SK-N-SH (cell line): ENCODE measurements at places on chromosomes 12 and 14.

- H3K27ac ChIP-seq, result no peak overlapping the region
- H3K27me3 ChIP-seq, result no peaks in the 10 kb centered on the region
- H3K4me1 ChIP-seq, result no peaks in the 10 kb centered on the region; the same call in 1 of the 2 replicates
- DNase-seq, result no peak
- no peak overlapping the region for H3K4me3 ChIP-seq
Measured at GRCh38 chr12:82510386-82510785, 152.1 kb downstream of the METTL25 start.

GRCh38 chr12:27394676-27395075, 51.9 kb upstream of the SMCO2 start:
- no peaks in the 10 kb centered on the region for H3K27me3 ChIP-seq
- no peak for DNase-seq
- no peak overlapping the region for H3K4me3 ChIP-seq
- peaks cover 3% of the 10 kb centered on the region for H3K4me1 ChIP-seq
- H3K27ac ChIP-seq, result no peak overlapping the region

DNA sequence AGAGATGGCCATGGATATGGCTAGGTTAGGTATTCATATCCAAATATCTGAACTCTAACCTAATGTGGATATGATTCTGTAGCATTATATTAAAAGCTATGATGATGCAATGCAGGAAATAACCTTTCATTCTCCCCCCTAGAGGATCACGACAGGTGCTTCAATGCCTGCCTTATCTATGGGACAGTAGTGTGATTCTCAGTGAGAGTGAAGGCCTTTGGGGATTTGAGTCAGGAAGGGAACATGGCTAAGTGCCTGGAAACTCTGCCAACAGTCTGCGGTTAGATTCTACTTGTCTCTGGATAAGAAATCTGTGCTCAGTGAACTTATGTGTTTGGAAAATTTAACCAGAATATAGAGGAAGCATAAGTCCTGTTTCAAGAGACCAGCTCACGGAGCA, 81.8 kb downstream of the SLC38A1 start:
- peaks cover 21% of the 10 kb centered on the region for H3K36me3 ChIP-seq
- no peak overlapping the region for H3K27ac ChIP-seq
- no peaks in the 10 kb centered on the region; the same call in 1 of the 2 replicates for H3K4me1 ChIP-seq
- H3K4me3 ChIP-seq, result no peak overlapping the region

- no peaks in the 10 kb centered on the region for H3K27me3 ChIP-seq
- H3K27ac ChIP-seq, result no peak overlapping the region
- H3K4me3 ChIP-seq, result no peak overlapping the region
- H3K36me3 ChIP-seq, result no peaks in the 10 kb centered on the region
- H3K4me1 ChIP-seq, result no peaks in the 10 kb centered on the region
Measured at GRCh38 chr12:4710113-4710512, 10.1 kb upstream of the GALNT8 start.

GRCh38 chr12:34219046-34219770, 196.9 kb downstream of the ALG10 start:
- no peaks in the 10 kb centered on the region for H3K36me3 ChIP-seq
- H3K4me3 ChIP-seq, result peak overlapping the region; percentile 68
- no peaks in the 10 kb centered on the region for H3K4me1 ChIP-seq
- H3K27ac ChIP-seq, result no peak overlapping the region
- peaks cover 6% of the 10 kb centered on the region; the same call in 1 of the 2 replicates for H3K27me3 ChIP-seq

DNA sequence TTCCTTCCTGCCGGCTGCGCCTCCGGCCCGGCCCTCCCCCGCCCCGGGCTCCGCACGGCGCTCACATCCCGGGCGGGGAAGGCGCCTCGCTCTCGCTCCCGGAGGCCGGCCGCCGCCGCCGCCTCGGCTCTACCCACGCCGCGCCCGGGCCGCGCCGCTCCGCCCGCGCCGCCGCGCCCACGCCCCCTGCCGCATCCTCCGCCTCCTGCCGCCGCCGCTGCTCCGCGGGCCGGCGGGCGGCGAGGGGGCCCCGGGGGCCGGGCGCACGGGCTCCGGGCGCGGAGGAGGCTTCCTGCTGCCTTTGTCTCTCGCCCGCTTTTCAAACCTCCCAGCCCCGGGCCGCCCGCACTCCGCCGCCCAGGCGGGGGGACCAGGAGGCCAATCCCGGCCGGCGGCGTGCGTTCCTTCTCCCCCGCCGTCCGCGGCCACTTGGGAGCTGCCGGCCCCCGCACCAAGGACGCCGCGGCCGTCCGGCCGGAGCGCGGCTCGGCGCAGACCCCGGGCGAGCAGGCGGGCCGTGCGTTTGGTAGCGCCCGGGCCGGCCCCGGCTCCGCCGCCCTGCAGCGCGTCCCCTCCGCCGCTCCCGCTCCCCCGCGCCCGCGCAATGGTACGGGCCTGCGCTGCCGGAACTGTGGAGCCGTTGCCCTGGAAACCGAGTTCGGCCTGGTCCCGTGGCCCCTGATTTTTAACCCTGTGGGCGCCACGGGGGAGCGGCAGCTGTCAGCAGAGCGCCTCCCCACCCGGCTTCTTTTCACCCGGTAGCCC, at the start of gene FBXL14:
TSS of gene FBXL14 (minus strand) at position 321 of the 765 bp plus-strand sequence. CDS start 515 bp downstream, outside the sequence.
- peak within 1 kb of the TSS; percentile 65 for H3K27ac ChIP-seq
- H3K27me3 ChIP-seq, result no peaks in the 10 kb centered on the region
- H3K4me1 ChIP-seq, result peaks cover 30% of the 10 kb centered on the region
- DNase-seq, result peak; percentile 92

DNA sequence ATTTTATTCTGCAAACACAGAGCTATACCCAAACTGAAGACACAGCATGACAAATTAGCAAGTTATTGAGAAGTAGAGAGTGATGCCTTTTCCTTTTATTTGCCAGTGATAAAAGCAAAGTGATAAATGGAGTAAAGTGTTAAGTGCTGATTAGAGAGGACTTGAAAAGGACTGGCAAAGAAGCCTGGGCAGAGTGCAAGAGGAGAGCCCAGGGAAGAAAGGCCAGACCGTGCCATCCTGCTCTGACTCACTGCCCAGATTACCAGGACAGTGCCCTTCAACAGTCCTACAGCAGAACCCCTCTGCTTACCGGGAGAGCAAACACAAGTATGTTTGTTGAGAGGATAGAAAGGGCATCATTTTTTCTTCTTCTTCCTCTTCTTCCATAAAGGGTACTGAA, 106.5 kb downstream of the ETV6 start:
- H3K36me3 ChIP-seq, result peaks cover 18% of the 10 kb centered on the region; the same call in 1 of the 2 replicates
- no peak overlapping the region for H3K27ac ChIP-seq
- no peak for DNase-seq

- H3K36me3 ChIP-seq, result no peaks in the 10 kb centered on the region
- no peaks in the 10 kb centered on the region for H3K4me1 ChIP-seq
- H3K27me3 ChIP-seq, result peaks cover 45% of the 10 kb centered on the region
- H3K4me3 ChIP-seq, result no peak overlapping the region
Measured at GRCh38 chr12:48986720-48987291, 8.7 kb downstream of the WNT1 start.

GRCh38 chr12:69151254-69151764, 88.1 kb upstream of the CPSF6 start:
- no peak overlapping the region for H3K4me3 ChIP-seq
- H3K4me1 ChIP-seq, result no peaks in the 10 kb centered on the region
- no peaks in the 10 kb centered on the region for H3K36me3 ChIP-seq
- no peaks in the 10 kb centered on the region for H3K27me3 ChIP-seq
- H3K27ac ChIP-seq, result no peak overlapping the region
- DNase-seq, result no peak

GRCh38 chr12:73935817-73936216, 601.8 kb upstream of the ATXN7L3B start:
- H3K4me1 ChIP-seq, result no peaks in the 10 kb centered on the region
- no peaks in the 10 kb centered on the region for H3K36me3 ChIP-seq
- H3K4me3 ChIP-seq, result no peak overlapping the region
- DNase-seq, result no peak
- H3K27ac ChIP-seq, result no peak overlapping the region
- H3K27me3 ChIP-seq, result no peaks in the 10 kb centered on the region

DNA sequence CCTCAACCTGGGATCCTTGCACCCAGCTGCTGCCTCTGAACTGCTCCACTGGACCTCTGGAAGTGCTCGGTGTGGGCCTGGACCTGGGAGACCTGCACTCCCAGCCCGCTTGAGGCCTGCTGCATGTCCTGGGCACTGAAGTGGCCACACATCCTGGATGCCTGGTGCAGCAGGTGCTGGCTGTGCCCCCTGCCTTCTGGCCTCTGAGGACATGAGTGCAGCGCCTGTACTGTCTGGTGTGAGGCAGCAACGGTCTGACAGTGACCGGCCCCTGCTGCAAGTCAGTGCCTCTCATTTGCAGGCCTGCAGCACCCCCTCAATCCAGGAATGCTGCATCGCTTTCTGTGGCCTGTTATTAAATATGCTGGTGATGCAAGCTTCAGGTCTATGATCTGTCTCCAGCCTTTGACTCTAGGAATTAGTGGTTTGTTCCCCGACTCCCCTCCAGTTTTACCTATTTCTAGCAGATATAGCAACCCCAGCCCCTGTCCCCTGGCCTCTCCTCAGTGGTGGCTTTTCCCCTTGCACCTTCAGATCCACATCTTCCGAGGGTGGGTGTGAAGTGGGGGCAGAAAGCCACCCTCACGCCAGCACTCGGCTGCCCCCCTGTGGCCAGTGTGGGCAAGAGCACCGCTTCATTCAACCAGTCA, 3.6 kb downstream of the SMIM41 start:
- H3K36me3 ChIP-seq, result no peaks in the 10 kb centered on the region
- H3K4me1 ChIP-seq, result peaks cover 28% of the 10 kb centered on the region; the same call in 1 of the 2 replicates
- no peak overlapping the region for H3K27ac ChIP-seq
- no peak overlapping the region for H3K4me3 ChIP-seq
- H3K27me3 ChIP-seq, result no peaks in the 10 kb centered on the region
- peak; percentile 92 for DNase-seq

- H3K27ac ChIP-seq, result no peak overlapping the region
- H3K27me3 ChIP-seq, result no peaks in the 10 kb centered on the region
- DNase-seq, result no peak
- no peaks in the 10 kb centered on the region for H3K36me3 ChIP-seq
- no peaks in the 10 kb centered on the region for H3K4me1 ChIP-seq
Measured at GRCh38 chr14:28987516-28987915, 220.9 kb downstream of the FOXG1 start.

DNA sequence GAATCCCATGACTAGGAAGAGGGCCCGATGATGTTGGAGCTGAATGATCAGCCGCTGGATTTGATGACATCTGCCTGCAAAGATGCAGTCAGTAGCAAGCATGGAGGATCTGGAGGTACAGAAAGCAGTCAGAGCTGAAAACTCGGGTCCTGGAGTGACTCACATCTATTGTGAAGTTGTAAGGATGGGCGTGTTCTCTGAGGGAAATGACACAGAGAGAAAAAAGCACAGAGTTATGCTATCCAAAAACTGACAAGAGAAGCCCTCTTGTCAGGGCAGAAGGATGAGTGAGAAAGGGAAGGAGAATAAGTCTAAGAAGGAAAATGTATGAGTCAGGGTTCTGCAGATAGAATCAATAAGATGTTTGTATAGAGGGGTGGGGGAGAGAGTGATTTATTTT, 380.4 kb upstream of the CCDC196 start:
- no peaks in the 10 kb centered on the region for H3K27me3 ChIP-seq
- no peak for DNase-seq
- H3K4me3 ChIP-seq, result no peak overlapping the region
- H3K4me1 ChIP-seq, result peaks cover 3% of the 10 kb centered on the region; the same call in 1 of the 2 replicates

DNA sequence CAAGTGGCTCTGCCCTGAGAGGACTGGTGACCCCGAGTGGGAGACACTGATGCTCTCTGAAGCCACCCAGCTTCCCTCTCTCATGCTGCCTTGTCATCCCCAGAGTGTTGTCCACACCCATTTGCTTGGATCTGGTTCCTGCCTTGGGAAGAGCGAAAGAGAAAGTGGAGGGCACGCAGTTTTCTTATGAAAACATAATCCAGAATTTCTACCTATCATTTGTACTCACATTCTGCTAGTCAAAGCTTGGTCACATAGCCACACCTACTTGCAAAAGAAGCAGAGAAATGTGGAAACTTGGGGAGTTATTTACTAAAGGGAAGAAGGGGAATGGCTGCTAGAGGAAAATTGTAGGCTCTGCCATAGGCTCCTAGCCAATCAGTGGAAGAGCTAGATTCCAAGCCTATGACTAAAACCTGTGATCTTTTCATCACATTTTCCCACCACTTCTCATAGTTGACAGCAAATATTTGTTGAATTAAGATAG, 326.3 kb downstream of the ZFP36L1 start:
- H3K27me3 ChIP-seq, result no peaks in the 10 kb centered on the region
- no peaks in the 10 kb centered on the region for H3K36me3 ChIP-seq
- peak overlapping the region; percentile 84 for H3K27ac ChIP-seq
- H3K4me3 ChIP-seq, result no peak overlapping the region
- DNase-seq, result no peak

DNA sequence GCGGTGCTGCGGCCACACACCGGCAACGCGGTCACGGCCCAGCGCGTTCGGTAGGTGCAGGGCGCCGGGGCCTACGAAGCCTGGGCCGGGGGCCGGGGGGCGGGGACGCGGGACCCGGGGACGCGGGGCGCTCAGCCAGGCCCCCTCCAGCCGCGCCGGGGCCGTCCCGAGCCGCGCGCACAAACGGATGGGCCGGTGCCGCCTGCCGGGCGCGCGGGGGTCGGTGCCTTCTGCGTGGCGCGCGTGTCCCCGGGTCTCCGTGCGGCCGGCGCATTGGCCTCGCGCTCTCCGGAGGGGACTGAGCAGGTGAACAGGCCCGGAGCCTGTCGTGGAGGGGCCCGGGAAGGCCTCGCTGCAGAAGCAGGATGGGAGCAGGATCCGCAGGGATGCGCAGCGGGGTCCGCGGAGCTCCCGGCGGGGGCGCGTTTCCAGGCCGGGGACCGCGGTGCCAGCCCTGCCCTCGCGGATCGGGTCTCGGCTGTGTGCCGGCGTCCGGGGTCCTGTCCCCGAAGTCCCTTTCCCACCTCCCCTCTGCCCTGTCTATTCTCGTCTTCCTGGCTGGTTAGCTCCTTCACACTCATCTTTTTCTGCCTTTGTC, 421 bp downstream of the GLT1D1 start:
- DNase-seq, result peak; percentile 84
- no peaks in the 10 kb centered on the region for H3K36me3 ChIP-seq
- no peaks in the 10 kb centered on the region for H3K4me1 ChIP-seq
- no peaks in the 10 kb centered on the region for H3K27me3 ChIP-seq

DNA sequence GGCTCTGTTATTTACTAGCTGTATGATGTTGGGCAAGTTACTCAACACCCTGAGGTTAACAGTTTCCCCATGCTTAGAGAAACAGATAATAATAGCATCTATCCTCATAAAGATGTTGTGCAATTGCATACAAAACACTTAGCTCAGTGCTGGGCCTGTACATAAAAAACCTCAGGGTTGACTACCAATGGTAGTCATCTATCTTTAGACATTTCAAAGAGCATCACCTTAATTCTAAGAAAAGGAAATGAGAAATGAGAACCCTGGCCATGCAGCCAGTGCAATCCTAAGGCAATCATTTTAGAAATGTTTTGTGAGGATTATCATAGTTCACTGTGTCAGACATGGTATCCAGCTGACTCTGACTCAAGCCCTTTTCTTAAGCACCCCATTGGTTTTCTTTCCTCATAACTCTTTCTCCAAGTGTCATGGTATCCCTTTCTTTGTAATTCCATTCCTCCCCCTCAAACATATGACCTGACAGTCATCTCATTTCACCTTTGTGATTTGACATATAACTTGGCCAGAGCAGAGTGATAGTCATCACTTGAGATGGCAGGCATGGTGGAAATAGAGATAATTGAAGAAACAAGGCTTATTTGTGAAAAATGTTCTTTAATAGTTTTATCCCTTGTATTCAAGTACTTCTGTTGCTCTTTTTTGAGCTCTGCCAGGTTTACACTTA, 29.5 kb upstream of the OSBPL8 start:
- H3K27me3 ChIP-seq, result no peaks in the 10 kb centered on the region
- H3K4me3 ChIP-seq, result no peak overlapping the region
- H3K27ac ChIP-seq, result no peak overlapping the region
